Lung (tissue), 17 donors: ENCODE measurements at places on chromosomes 4 and X. TPM values are rescaled to one million over a fixed set of nuclear protein-coding genes. Genes with fewer than 3 reads are reported as not detected.

Gene KCTD8
- polyA plus RNA-seq = 0.14 TPM

Gene CT45A2
- not detected for polyA plus RNA-seq

Gene SATL1
- 0.02 TPM for polyA plus RNA-seq

Gene TMEM192
- polyA plus RNA-seq = 8.9 TPM

Gene UBL4A
- polyA plus RNA-seq = 39.6 TPM

Gene GAGE1
- polyA plus RNA-seq = not detected

Gene SNX12
- polyA plus RNA-seq = 22.7 TPM

Gene OTUD4
- polyA plus RNA-seq = 11.0 TPM

Gene SMARCAD1
- 7.5 TPM for polyA plus RNA-seq

Gene TRMT10A
- polyA plus RNA-seq = 5.6 TPM

Gene LRP2BP
- 0.71 TPM for polyA plus RNA-seq

Gene SULT1E1
- 4.1 TPM for polyA plus RNA-seq

Gene GAGE12F
- not detected for polyA plus RNA-seq

Gene TBX22
- not detected for polyA plus RNA-seq
